ENCODE measurements at places on chromosomes 1 and 21. TPM values are rescaled to one million over a fixed set of nuclear protein-coding genes. Genes with fewer than 3 reads are reported as not detected.

Gene ANGPTL3
- not detected for polyA plus RNA-seq

Gene C1orf56
- polyA plus RNA-seq: 3.0 TPM

Gene PGBD5
- polyA plus RNA-seq: 0.39 TPM

Gene PCSK9
- 0.03 TPM for polyA plus RNA-seq

Gene PAFAH2
- 10.8 TPM for polyA plus RNA-seq

Gene B3GALT5
- polyA plus RNA-seq: 0.35 TPM

Gene FLG
- polyA plus RNA-seq: not detected

Gene NR1I3
- not detected for polyA plus RNA-seq

Gene ANKRD45
- polyA plus RNA-seq: 1.8 TPM

Gene ETS2
- polyA plus RNA-seq: 16.3 TPM

Gene THAP3
- polyA plus RNA-seq: 11.1 TPM

Gene C1orf210
- not detected for polyA plus RNA-seq

Gene FMOD
- polyA plus RNA-seq: not detected

Gene GATAD2B
- polyA plus RNA-seq: 2.7 TPM

Gene ADARB1
- 7.8 TPM for polyA plus RNA-seq

Gene OSBPL9
- 43.9 TPM for polyA plus RNA-seq

Gene SGIP1
- 22.1 TPM for polyA plus RNA-seq

- no peak for DNase-seq
Observed at GRCh38 chr1:155971910-155972809, 6.2 kb downstream of the ARHGEF2 start.

- DNase-seq: no peak
Observed at GRCh38 chr1:235935235-235936225, 68.8 kb upstream of the LYST start.

- DNase-seq: no peak
Observed at GRCh38 chr1:38015978-38016725, 3.6 kb downstream of the UTP11 start.

- DNase-seq: no peak
Observed at GRCh38 chr1:109821221-109821669, 57.5 kb upstream of the EPS8L3 start.

DNA sequence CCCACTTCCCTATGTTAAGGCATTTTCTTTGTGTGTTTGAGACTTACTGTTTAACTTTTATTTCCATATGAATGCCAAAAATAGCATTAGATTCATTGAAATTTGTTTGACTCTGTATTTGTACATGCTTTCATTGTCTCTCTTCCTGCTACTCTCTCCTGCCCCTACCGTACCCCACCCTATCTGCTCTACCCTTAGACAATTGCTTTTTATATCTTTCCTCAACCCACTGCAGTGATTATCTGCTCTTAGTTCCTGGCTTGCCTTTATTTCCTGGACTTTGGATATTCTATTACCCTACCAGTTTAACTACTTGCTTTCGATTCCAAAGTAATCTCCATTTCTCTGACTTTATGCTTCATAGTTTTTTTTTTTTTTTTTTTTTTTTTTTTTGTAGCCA lies 10.5 kb downstream of the RAVER2 start:
- DNase-seq: no peak

DNA sequence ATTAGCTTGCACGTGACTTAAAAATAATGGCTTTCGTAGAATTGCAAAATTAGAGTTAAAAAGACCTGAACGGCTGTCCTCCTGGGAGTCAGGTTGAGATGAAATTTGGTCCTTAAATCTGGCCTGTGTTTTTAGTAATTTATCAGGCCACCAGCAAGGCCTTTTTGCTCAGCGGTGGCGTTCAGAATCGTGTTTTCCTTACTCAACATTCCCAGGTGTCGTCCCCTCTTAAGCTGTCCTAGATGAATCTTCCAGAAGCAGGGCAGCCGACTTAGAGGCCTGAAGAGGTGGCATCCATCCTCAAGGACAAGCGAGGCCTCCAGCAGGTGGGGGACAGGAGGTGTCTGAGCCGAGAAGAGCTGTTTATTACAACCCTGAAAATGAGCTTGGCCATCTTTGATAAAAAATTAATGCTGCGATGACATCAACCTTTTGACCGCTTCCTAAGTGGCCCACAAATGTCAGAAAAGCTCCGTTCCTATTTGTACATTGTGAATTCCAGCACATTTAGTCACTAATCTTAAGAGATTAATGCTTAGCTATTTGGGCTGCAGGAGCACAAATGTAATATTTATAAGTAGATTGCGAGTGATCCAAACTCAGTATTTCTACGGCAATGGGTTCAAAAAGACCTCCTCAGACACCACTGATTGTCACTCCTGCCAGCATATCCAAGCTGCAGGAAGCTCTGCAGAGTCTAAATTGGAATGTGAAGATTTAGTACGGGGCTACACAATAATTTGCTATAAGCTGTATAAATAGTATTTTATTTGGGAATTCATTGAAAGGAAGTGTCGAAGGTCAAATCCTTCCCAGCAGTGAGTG lies 344.1 kb upstream of the VAMP3 start:
- no peak for DNase-seq

DNA sequence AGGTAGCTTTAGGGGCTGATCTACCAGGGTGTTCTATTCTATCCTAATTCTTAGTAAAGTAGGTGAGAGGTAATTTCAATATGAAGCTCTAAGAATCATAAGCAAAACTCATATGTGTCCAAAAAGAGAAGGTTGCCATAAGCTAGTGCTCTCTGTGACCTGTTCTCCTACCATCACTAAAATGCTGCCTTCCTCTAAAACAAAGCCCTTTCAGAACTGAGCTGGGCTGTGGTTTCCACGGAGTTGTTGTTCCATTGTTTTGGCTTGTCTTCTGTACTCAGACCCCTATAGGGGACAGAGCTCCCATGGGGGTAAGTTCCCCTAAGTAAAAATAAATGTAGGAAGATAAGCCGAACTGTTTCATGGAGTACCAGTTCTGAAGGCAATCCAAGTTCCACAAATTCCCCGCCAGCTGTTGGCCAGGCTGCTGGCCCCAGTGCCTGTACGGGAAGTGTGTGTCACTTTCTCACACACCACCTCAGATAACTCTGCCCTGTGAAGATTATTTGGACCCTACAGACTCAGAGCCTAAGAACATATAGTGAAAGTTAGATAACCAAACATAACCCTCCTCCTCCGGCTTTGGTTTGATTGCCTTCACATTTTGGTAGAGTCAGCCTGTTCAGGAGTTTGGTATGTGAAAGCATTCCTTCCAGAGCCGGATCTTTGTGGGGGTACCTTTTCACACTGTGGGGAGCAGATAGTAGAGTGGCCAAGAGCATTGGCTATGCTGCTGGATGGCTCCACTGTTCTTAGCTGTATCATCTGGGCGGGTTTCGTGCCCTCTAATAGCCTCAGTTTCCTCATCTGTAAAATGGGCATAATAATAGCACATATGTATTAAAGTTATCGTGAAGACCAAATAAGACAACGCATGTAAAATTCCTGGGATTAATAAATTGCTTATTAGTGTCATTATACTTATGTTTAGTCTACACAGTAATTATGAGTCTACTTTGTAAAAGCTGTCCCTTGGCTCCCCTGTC lies 10.8 kb downstream of the DPT start:
- DNase-seq: no peak

DNA sequence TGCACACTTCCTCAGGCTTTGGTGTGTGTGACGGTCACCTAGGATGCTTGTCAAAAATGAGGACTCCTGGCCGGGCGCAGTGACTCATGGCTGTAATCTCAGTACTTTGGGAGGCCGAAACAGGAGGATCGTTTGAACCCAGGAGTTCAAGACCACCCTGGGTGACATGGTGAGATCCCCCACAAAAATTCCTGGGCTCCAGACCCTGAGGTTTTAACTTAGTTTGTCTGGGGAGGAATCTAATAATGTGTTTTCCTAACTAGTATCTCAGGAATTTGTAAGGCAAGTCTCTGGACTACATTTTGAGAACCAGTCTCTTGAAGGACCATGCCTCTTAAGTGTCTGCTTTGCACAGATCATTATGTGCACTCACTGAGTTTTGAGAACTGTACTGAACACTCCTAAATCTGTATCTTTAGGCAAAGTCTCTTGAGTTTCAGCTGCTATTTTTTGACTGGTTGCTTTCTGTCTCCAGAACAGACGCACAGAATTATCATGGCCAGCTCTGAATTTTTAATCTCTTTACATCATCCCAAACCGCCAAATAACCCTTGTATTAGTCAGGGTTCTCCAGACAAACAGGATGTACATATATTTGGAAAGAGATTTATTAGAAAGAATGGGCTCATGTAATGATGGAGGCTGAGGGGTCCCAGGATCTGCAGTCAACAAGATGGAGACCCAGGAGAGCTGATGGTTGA lies 45.5 kb upstream of the VANGL1 start:
- no peak for DNase-seq

DNA sequence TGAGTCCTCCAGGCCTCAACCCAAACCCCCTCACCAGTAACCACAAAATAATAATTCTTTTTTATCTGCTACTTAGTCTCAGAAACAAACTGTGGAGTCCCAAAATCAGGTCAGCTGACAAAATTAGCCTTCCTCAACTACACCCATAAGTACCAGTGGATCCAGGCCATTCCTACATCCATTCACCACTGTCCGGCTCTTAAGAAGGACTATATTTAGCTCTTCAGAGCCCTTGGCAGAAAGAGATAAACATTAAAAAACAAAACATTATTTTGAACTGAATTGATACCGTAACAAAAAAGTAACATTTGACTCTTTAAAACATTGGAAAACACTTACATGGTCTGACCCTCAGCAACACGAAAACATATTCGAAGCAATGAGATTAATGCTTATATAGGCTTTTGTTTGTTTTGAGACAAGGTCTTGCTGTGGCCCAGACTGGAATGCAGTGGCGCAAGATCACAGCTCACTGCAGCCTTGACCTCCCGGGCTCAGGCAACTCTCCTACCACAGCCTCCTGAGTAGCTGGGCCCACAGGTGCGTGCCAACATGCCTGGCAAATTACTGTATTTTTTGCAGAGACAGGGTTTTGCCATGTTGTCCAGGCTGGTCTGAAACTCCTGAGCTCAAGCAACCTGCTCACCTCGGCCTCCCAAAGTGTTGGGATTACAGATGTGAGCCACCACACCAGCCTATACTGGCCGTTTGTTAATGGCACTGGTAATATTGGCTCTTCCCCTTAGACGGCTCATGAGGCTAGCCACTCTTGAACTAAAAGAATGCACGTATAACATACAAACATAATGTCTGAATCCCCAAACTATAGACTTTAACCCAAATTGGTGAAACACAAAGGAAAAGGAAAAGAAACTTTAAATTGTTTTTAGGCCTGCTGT lies 330.7 kb downstream of the SMYD3 start:
- DNase-seq: no peak

- DNase-seq: no peak
Observed at GRCh38 chr1:162680419-162681121, 48.3 kb downstream of the DDR2 start.

GRCh38 chr1:198741744-198742143 lies 102.9 kb downstream of the PTPRC start:
- no peak for DNase-seq

GRCh38 chr1:206736878-206737728 lies 33.5 kb upstream of the IL19 start:
- DNase-seq: no peak

- DNase-seq: no peak
Observed at GRCh38 chr1:214518361-214518760, 33.0 kb downstream of the PTPN14 start.

GRCh38 chr1:58884706-58885661 lies 101.1 kb upstream of the JUN start:
- DNase-seq: no peak

GRCh38 chr1:174998569-174999215 lies 1.1 kb upstream of the CACYBP start:
- peak; percentile 48 for DNase-seq

GRCh38 chr1:32454726-32455125 lies 10.1 kb upstream of the ZBTB8B start:
- peak; percentile 35 for DNase-seq

DNA sequence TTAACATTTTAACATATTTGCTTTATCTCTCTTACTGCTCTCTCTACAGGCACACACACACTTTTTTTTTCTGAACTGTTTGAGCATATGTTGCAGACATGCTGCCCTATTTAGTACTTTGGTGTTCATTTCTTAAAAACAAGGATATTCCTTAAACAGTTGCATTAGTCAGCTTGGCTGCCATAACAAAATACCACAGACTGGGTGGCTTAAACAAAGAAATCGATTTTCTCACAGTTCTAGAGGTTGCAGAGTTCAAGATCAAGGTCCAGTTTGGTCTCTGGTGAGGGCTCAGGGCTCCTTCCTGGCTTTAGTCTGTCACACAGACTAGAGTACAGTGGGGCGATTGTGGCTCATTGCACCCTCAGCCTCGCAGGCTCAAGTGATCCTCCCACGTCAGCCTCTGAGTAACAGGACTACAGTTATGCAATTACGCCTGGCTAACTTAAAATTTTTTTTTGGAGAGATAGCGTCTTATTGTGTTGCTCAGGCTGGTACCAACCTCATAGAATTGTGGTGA lies 46.7 kb downstream of the RPRD2 start:
- no peak for DNase-seq

- DNase-seq: peak; percentile 25
Observed at GRCh38 chr1:157490467-157491165, 61.7 kb downstream of the FCRL5 start.

GRCh38 chr21:21324297-21324696 lies 326.1 kb downstream of the NCAM2 start:
- no peak for DNase-seq

- no peak for DNase-seq
Observed at GRCh38 chr1:170225781-170226530, 80.2 kb downstream of the NTMT2 start.

- no peak for DNase-seq
Observed at GRCh38 chr1:231563247-231563646, 34.8 kb downstream of the TSNAX start.

GRCh38 chr1:236516929-236517704 lies 6.7 kb upstream of the LGALS8 start:
- DNase-seq: no peak

- no peak for DNase-seq
Observed at GRCh38 chr1:33320619-33321165, at the start of gene A3GALT2. TSS of gene A3GALT2 (minus strand) at chr1:33321098. CDS start at chr1:33321098, 0 bp downstream.

- no peak for DNase-seq
Observed at GRCh38 chr1:86914601-86914997, at the start of gene HS2ST1. TSS of gene HS2ST1 (plus strand) at chr1:86914635.

- DNase-seq: no peak
Observed at GRCh38 chr1:34750610-34751009, 4.2 kb upstream of the GJB5 start.

GRCh38 chr1:211017075-211017718 lies 116.8 kb downstream of the KCNH1 start:
- DNase-seq: no peak

DNA sequence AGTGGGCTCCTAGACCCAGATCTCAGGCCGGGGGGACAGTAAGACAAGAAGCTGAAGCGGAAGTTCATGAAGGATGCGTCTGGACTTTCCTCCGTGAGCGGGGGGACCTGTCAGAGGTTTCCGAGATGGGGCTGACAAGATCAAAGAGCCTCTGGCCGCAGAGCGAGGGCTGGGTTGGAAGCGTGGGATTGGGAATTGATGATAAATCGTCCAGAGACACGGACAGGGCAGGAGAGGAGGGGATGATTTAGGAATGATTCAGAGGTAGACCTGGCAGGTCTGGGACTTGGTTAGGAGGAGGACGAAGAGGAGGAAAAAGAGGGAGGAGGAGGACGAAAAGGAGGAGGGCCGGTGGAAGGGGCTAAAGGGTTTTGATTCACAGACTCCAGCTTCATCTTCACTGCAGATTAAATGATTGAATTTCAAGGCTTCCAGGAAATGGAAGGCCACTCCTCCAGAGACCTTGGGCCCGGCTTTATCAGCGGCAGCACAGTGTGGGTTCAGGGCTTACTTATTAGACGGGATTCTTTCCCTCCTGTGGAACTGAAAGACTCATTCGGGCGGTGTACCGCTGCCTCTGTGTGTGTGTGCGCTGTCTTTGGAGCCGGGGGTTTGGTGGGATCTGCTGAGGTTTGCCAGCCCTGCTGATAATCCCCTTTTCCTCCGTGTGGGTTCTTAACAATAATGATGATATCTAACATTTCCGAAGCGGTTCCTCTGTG lies 85.7 kb upstream of the SLC45A1 start:
- no peak for DNase-seq
